ENCODE measurements at places on chromosomes 2 and 18.
A peak's percentile ranks its signal among the peaks of the same experiment; 100 is the strongest.

GRCh38 chr2:152622219-152622618 is 95.0 kb downstream of the PRPF40A start:
- DNase-seq = no peak

GRCh38 chr2:112577756-112578155 is 6.7 kb upstream of the CHCHD5 start:
- DNase-seq = peak; percentile 48

DNA sequence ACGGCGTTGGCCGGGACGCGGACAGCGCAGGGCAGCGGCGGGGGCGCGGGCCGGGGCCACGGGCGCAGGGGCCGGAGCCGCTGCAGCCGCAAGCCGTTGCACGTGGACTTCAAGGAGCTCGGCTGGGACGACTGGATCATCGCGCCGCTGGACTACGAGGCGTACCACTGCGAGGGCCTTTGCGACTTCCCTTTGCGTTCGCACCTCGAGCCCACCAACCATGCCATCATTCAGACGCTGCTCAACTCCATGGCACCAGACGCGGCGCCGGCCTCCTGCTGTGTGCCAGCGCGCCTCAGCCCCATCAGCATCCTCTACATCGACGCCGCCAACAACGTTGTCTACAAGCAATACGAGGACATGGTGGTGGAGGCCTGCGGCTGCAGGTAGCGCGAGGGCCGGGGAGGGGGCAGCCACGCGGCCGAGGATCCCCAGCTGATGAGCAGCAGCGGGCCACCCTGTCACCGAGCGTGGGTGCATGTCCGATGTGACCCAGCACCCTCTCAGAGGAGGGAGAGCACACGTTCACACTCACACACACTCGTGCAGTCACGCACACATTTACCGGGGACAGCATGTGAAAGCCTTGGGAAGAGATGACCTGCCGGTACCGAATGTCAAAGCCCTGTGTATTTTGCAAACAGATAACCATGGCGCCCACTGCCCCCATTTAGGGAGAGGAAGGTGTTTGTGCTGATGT is 4.2 kb downstream of the GDF7 start:
- no peak for DNase-seq

DNA sequence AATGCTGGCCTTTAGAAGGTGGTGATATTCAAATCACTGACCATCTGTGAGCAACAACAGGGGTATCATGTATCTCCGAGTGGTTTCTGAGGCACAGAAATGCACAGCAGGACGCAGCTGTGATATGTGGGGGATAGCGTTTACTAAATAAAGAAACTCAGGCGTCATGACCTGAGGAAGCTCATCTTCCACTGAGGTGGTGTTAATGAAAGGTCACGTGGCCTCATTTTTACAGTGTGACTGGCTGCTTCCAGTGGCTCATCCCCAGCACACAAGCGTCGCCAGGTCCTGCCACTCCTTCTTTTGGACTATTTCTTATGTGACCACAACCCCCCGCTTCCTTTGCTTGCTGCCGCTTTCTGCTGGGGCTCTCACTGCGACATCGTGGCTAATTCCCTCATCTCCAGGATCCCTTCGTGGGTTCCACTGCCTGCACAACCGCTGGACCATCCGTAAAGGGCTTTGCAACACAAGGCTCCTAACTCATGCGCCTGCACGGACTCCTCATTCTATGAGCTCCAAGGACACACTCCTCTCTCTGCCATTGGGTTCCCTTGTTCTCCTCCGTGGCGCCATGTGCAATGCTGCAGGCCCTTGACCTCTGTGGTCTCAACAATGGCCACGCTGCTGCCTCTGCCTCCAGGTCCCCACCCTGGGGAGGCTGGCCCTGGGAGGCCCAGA is 109.3 kb downstream of the MBP start:
- DNase-seq = no peak

DNA sequence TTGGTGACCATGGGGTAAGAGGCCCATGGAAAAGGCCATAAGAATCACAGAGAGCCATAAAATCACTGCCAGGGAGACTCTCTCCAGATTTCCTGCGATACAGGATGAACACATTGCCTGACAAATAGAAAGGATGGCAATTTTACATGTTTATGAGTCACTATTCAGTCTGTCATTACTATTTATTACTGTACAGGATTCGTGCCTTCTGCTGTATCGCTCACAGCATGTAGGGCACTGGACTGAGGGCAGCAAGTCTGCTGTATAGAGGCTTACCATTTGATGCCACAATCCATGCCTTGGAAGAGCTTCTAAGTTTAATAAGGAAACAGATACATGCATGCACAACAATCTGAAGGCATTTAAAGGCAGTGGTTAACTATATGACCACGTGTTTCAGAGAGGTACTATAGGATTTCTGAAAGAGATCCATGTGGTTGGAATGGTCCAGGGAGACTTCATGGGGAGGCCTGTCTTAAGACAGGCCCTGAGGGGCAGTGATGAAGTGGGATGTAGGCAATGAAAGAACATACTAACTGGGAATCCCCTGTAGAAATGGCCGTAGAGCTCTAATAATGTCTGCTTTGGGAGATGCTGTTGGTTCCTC is 702.4 kb upstream of the RAB6C start:
- DNase-seq = no peak

- DNase-seq = no peak
Measured at GRCh38 chr2:130972410-130972809, 120.8 kb downstream of the FAM168B start.

DNA sequence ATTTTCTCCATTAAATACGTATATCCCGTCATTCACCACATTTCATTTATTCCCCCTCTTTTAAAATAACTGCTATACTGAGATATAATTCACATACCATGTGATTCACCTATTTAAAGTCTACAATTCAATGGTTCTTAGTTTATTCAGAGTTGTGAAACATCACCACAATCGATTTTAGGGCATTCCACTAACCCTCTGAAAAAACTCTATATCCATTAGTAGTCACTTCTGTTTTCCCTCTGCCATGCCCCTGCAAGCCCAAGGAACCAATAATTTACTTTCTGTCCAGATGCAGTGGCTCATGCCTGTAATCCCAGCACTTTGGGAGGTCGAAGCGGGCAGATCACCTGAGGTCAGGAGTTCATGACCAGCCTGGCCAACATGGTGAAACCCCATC is 95.5 kb upstream of the FZD5 start:
- no peak for DNase-seq

DNA sequence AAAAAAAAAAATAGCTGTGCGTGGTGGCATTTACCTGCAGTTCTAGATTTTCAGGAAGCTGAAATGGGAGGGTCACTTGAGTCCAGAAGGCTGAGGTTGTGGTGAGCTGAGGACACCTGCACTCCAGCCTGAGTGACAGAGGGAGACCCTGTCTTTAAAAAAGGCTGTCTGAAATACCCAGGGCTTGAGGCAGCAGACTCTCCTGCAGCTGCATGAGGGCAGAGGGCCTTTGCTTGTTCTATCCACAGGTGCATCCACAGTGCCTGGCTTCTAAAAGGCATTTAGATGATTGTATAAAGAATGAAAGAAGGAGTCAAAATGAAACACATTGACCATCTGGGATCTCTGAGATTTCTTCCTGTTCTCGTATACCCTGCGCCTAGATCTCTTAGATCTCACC is 152.9 kb downstream of the MGAT5 start:
- no peak for DNase-seq

DNA sequence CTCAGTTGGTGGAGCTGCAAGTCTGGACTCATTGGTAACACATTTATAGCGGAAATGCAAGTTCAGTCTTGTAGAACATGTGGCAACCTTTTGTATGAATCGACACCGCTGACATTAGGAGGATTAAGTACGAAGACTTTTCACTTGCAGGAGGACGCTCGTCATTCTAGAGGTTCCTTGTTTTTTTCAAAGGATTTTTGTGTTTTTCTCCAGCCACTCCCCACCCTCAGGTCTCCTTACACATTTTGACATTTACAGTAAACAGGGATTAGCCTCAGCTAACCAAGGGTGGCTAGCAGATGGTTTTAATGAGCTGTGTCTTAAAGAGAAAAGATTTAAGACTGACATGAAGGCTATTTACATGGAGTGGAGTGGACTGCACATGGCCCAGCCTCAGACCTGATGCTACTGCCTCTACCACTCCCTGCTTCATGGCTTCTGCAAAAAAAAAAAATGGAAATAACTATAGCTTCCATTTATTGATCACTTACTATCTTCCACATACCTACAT is 173.8 kb downstream of the TRIB2 start:
- DNase-seq = no peak

- no peak for DNase-seq
Measured at GRCh38 chr2:37632310-37632709, 39.1 kb downstream of the CDC42EP3 start.

- no peak for DNase-seq
Measured at GRCh38 chr2:12490641-12491040, 226.1 kb upstream of the TRIB2 start.

DNA sequence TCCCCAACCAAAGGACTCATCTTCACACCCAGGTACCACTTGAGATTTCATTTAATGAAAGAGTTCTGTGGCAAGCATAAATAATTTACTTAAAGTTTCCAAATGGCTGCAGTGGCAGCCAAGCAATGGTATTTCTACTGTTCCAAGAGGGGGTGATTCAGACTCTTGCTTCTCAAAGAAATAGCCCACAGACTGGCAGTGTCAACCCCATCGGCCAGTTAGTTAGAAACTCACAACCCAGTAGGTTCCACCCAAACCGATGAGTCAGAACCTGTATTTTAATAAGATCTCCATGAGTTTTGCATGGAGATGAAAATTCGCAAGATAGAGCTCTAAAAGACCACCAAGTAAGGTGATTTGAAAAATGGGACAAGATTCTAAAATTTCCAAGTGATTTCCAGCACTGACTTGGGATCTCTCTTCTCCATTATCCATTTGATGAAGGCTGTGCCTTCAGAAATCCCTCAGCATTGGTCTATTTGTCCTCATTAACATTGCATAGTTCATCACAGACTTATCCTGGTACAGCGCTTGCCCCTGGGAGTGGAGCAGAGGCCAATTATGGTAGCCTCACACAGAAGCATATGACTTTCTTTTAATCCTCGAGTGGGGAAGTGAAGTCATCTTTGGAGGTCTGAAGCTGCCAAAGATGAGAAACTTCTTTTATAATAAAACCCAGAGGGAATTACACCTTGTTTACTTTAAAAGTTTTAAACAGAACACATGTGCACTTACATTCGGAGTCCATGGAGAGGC is 361.4 kb upstream of the ID2 start:
- DNase-seq = no peak

DNA sequence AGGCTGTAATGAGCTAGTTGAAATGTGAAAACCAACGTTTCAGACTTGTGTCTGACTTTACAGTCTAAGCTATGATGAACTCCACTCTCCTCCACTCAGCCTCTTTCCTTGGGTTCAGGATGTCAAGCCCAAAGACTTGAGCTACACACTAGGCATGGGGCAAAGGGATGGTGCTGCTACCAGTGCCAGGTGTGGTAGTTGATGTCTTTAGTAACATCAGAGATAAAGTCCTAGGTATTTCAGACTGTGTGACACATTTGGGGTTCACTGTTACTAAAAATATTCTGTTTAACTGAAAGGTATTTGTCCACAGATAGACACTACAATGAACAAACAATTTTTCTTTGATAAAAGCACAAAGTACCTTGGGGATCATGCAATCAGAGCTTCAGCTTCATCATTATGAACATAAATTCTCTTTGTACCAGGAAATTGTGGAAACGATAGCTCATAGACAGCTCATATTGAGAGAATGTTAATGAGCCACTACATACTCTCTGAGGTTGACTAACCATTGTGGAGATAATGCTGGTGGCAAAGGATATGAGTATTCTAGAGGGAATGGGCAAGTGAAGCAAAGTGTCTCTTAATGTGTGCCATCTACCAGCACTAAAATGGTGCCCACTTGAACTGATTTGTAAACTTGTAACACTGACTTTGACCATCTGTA is 253.7 kb upstream of the THUMPD2 start:
- DNase-seq = peak; percentile 90

DNA sequence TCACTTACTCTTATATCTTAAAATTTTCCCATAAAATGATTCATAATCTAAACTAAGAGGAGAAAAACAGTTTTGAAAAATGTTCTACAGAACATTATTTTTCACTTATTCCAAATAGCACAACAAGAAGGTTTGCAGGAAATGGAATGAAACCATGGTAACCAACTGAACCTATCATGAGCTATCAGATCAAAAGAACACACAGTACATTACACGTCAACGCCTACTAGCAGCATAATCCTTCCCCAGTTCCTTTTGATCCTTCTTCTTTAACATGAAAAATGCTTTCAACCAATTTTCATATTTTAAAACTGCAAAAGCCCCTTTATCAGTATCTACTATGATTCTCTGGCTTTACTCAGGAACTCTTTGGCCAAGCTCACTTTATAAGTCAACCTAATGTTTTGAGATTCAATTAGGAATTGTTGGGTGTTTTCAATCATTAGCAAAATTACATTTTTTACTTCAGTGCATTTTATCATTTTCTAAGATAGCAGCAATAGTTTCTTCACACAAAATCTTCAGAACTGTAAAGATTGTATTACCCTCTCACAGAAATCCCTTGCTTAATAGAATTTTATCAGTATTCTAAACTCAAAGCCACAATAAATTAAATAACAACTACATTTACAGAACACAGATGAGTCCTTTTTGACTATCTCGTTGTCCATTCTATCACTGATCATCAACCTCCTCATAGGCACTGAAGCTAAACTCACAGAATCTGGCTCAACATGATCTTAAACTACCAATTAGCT is 102.5 kb downstream of the CHN1 start:
- no peak for DNase-seq

- no peak for DNase-seq
Measured at GRCh38 chr2:110215566-110216158, 3.3 kb upstream of the MTLN start.

DNA sequence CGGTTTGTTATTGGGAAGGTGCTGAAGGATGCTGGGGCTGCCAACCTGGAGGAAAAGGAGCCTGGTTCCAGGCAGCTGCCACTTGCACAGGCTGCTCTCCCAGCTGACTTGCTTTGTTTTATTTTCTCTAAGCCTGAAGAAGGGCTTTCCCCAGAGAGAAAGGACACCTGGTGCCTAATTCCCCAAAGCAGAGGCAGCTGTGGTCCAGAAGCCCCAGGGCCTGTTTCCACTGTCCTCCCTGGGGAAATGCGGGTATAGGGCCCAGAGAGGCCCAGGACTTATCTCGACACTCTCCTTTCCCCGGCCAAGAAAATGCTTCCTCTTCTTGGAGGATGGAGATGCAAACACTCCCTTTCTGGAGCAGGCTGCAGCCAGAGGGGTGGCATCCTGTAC is 30.1 kb downstream of the INO80C start:
- DNase-seq = no peak

- DNase-seq = no peak
Measured at GRCh38 chr18:31223371-31223770, 60.7 kb upstream of the DSC1 start.

All from fibroblast of upper back skin (primary cell).